Skeletal muscle cell (primary cell): ENCODE measurements at places on chromosomes 1 and 21.
A peak's percentile ranks its signal among the peaks of the same experiment; 100 is the strongest.

GRCh38 chr1:113747376-113747775 lies 11.9 kb downstream of the PHTF1 start:
- no peak for DNase-seq

- DNase-seq: no peak
These were observed 235.3 kb upstream of the C1orf105 start for GRCh38 chr1:172185211-172185610.

GRCh38 chr21:33132054-33132453 lies 62.1 kb downstream of the OLIG1 start:
- DNase-seq: no peak

DNA sequence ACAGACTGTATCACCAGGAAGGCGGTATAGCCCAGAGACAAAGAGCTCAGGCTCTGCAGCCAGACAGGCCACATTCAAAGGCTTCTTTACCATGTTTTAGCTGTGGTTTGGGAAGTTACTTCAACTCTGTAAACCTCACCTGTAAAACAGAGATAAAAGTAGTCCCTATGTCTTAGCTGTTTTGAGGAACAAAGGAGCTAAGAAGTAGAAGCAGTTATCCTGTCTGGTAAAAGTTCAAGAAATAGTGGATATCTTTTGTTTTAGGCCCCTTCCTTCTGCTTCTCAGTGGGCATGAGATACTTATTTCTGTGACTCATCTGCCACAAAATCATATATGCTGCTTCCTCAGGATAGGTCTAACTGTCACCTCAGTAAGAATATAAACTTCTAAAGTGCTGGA lies 6.5 kb downstream of the CD34 start:
- no peak for DNase-seq

DNA sequence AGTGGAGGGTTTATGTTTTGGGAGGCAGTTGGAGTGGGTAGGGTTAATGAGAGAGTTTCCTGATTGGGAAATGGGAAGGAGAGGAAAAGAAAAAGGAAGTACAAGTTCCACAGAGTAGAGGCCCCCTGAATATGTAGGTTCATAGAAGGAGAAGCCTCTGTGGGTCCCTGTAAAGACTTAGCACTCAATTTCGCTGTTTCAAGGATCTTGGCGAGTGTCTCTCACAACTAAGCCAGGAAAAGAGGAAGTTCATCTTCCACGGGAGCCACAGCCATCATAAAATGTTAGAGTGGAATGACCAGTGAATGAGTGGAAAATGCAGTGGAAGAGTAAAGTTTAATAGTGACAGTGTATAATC lies 17.4 kb upstream of the DPYD start:
- DNase-seq: no peak

- DNase-seq: no peak
These were observed 383.5 kb upstream of the B3GALT2 start for GRCh38 chr1:193569983-193570269.

DNA sequence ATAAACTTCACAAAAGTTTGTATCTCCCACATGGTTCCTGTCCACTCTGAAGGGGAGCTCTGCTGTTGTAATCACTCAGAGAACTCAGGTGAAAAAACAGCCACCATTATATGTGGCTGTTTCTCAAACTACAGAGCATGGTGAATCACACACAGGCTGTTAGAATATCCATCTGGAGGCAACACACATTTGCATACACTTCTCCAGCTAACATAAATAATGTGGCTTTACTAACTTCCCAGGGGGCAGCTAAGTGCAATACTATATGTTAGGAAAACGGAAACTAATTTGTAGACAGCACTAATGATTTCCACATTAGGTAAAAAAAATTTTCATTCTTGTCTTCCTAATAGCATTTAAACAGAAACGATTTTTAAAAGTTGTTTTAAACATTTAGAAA lies 49.3 kb downstream of the PTGFR start:
- DNase-seq: no peak

- peak; percentile 36 for DNase-seq
These were observed 1.4 kb upstream of the PTPRF start for GRCh38 chr1:43529206-43529731.

DNA sequence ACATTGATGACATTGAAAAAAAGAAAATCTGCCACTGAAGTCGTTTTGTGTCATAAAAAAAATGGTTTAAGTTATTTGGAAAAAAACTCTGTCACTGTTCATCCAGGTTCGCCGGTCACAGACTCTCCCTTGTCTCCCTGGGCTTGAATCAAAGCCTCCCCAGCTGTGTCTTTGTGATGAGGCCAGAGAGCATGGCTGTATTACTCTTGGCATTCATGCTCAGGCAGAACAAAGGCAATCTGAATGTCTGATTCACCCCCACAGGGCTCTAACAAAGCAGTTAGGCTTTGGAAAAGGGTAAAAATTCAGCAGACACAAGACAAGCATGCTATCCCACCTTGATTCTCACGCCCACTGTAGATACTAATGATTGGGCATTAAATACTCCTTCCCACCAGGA lies 304.3 kb upstream of the PLD5 start:
- no peak for DNase-seq

GRCh38 chr1:53627031-53627430 lies 111.9 kb downstream of the GLIS1 start:
- DNase-seq: no peak

GRCh38 chr1:203129501-203130231 lies 2.1 kb downstream of the ADORA1 start:
- no peak for DNase-seq

DNA sequence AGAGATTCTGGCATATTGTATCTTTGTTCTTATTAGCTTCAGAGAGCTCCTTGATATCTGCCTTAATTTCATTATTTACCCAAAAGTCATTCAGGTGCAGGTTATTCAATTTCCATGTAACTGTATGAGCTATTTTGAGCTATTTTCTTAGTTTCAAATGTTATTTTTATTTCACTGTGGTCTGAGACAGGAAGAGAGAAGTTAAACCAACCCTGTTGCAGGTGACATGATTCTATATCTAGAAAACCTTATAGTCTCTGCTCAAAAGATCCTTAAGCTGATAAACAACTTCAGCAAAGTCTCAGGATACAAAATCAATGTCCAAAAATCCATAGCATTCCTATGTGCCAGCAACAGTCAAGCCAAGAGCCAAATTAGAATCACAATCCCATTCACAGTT lies 1644.0 kb upstream of the B3GALT2 start:
- DNase-seq: no peak
